ENCODE measurements at places on chromosomes 11 and 22.

DNA sequence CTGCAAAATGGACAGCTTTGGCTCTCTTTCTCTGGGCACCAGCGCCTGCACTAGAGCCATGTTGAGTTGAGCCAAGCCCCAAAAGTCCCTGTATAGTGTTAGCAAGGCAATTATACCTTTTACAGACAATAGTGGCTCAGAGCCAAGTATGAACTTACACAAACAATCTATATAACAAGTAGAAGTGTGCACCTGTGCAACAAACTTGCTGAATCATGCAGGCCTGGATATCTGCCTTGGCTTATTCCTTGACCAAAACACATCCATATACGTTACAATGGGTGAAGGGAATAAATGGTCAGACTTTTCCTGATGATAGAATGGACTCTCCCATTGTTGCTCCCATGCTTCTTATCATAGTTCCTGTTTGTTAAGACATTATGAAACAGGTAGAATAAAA, 3.8 kb upstream of the OR52I2 start:
- DNase-seq: no peak

DNA sequence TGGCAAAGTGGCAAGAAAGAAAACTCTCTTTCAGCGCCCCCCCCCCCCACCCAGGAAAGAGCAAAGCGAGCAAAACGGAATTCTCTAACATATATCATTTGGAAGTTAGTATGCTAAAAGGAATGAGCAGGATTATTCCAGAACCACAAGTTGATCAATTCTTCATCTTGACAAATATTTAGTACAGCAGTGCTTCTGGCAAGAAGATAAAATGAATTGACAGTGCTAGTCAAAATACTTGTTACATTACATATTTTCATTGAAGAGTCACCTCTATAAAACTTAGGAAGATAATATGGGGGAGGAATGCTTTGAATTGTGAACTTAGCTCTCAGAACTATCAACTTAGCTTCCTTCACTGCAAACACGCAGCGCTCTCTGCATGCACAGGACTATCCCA, 377.4 kb downstream of the DYNC2H1 start:
- no peak for DNase-seq

- no peak for DNase-seq
These were observed at the start of gene AMOTL1 for GRCh38 chr11:94767701-94768601. Gene AMOTL1, plus strand, starts transcription at chr11:94768356. Its CDS starts 156 bp downstream, at chr11:94768512.

DNA sequence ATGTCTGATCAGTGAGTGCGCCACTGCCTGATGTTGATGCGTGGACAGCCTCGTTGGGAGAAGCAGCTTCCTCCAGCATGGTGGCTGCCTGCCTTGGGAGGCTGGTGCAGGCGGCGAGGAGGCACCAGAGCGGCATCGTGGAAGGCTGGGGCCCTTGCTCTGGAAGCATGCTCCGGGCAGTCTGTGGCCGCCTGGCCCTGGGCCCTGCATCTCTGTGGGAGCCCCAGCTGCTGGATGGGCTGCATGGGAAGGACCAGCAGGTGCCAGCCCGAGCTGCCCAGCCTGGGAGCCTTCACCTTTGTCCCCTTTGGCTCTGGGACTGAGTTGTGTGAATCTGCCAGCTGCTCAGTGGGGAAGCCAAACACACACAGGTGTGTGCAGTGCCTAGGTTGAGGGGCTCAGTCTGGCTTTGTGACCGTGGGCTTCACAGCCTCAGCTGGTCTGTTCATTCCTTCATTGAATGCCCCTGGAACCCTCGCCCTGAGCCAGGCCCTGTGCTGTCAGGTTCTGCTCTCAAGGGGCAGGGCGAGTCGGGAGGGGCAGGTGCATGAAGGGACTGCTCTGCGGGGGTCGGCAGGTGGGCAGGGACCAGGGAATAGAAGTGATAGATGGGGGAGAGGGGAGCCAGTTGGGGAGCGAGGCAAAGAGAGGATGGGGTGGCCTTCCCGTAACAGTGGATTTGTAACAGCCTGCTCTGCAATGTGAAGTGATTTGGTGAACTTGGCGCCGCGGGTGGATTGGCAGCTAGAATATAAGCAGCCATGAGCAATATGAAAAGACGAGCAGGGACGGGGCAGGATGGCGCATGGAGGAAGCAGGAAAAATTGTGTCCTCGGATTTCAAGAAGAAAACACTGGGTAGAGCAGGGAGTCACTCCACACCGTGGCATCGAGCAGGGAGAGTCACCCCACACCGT, 354.2 kb downstream of the TBC1D22A start:
- peak; percentile 57 for DNase-seq

DNA sequence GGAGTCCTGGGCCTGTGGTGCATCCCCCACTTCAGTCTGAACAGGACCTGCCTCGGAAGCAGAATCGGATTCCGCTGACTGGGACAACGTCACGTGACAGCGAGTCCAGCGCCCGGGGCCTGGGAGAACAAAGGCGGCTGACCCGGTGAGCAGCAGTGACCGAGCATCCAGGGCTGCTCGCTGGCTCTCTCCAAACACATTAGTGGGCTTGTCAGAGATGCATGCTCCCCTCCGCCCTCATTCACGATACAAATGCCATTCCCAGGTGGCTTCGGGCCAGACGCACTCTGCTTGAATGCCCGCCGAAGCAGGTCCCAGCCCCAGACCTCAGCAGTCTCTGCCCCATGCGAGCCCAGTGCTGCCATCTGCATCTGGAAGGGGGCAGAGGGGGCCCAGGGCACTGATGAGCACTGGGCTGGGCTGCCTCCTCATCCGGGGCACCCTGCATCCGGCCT, 91.0 kb downstream of the WNT7B start:
- DNase-seq: peak; percentile 59

DNA sequence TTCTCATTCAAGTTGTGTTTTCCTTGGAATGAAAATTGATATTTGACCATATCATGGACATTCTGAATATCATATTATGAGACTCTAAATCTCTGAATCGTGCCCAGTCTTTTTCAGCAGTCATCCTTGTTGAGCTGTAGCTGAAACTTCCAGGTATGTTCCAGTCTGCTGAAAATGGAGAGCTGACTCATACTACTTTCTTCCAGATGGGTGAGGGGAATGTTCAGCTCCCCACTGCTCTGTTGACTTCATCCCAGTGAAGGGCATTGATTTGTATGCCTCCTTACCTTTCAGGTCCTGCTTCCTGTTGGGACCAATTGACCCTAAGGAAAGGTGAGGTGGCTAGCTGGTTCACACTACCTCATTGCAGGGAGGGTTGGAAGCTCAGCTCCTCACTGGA, 3.5 kb downstream of the OR5P2 start:
- DNase-seq: no peak

Data from activated effector memory CD4-positive, alpha-beta T cell treated with anti-CD3 and anti-CD28 coated beads, Interleukin-2, amount 50 U/mL, for 16 hours (primary cell).